Stimulated activated CD4-positive, alpha-beta T cell treated with anti-CD3 and anti-CD28 coated beads, TNF-alpha, amount 100 ng/mL, for 1 hour (primary cell): ENCODE measurements at places on chromosomes 6 and 20.

GRCh38 chr20:22490287-22491193 is 93.8 kb downstream of the FOXA2 start:
- no peak for DNase-seq

DNA sequence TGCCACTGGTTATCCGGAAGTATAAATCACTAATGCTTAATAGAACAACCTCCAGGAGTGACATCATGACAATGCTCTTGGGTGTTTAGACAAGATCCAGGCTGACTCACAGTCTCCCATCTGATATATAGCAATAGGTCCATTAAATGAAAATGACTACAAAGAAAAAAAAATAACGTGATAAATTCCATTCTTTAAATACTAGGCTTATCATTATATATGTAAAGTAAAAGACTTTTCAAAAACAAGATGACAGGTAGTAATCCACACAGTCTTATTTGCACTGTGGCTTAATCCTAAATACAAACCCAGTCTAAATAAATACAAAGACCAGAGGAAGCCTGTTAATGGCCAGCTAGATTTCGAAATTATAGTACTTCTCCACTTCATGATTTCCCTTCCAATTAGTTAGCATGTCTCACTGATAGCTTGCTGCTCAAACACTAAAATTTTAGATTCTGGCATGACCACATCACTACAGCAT is 149.1 kb upstream of the BEND3 start:
- DNase-seq = no peak

GRCh38 chr6:105058846-105059245 is 101.9 kb downstream of the LIN28B start:
- DNase-seq = no peak

DNA sequence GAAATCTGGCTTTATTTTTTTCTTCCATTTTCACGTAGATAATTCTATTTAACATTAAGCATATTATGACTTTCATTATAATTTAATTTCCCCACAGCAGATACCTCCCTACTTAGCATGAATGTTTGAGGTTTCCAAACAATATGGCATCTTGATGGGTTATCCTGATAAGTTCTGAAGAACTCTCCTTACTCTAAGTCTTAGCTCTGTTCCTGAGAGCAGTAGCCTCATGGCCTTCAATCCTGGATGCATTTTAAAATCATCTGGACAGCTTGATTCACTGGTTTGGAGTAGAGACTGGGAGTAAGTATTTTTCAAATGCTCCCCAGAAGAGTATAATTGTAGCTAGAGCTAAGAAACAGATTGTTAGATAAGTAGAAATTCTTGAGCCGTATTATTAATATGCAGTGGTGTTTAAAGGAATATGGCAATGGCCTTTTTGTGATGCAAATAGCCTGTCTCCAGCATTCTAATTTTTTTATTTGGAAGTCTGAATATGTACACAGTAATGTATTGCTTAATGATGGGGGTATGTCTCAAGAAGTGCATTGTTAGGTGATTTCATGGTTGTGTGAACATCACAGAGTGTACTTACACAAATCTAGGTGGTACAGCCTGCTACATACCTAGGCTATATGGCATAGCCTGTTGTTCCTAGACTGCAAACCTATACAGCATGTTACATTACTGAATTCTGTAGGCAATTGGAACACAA is 110.5 kb upstream of the EEF1E1 start:
- no peak for DNase-seq

DNA sequence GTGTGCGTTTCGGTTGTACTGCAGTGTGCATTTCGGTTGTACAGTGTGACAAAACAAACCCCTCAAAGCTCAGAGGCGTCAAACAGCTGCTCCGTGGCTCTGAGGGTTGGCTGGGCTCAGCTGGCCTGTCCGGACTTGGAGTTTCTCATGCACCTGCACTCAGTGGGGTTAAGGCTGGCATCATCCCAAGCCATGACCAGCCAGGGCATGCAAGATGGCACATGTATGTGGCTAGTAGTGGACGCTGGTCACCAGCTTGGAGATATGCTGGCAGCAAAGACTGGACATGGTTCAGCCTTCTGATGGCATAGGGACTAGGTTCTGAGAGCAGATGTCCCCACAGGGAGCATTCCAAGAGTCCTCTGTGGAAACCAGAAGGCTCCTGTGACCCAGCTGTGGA is 187.2 kb downstream of the CDH4 start:
- no peak for DNase-seq

DNA sequence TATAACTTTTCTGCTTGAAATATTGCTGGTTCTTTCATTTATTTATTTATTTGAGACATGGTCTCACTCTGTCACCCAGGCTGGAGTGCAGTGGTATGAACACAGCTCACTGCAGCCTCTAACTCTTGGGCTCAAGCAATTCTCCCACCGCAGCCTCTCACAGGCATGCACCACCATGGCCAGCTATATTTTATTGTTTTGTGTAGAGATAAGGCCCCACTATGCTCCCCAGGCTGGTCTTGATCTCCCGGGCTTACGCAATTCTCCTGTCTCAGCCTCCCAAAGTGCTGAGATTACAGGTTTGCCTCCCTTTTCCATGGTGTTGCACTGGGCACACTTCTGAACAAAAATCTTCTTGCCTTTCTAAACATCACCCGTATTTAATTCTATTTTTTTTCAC is 39.1 kb upstream of the RNGTT start:
- no peak for DNase-seq

DNA sequence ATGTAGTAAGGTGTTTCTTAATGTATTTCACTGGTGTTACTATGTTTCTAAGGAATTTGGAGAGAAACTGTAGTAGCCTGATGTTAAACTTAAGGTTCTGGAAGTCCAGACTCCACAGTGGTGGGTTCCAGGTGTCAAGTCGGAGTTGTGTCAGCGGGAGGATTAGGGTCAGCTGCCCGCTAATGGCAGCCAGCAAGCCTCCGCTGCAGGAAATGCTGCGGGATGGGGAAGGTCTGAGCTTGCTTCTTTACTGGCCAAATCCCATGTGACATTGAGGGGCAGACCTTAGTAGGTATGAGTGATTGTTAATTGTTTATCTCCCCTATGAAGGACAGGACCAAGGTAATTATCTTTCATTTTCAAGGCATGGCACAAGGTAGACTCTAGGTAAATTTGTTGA is 3.7 kb upstream of the ARID1B start:
- DNase-seq = no peak

DNA sequence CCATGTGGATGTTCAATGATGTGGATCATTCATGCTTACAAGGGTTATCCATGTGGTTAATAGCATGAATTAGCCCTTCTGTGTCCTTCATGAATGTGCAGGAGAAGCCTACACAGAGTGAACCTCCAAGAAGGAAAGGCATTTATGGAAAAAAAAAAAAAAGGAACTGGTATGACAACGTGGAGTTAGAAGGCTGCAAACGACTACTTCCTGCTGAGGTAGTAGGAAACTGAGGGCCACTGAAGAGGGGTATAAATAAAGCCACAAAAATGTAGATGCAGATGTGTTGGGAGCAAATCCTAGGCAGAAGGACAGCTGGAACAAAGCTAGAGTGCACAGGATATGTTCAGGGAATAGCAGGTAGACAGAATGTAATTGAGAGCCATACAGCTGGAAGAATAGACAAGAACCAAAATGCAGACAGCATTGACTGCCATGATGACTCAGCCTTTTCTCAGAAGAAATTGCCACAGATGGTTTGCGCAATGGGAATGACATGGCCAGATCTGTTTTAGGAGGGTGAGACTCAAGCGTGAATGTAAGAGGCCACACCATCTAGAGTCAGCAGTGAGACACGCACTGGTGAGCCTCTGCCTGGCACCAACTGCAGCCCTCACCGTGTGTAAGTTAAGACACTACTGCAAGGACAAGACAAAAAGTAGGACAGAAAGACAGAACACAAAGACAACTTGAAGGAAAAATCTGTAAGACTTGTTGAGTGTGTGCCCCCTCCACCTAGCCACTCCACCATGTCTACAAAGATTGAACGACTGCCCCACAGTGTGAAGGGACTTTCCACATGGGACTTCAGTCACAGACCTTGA is 79.8 kb downstream of the KIF13A start:
- DNase-seq = no peak

DNA sequence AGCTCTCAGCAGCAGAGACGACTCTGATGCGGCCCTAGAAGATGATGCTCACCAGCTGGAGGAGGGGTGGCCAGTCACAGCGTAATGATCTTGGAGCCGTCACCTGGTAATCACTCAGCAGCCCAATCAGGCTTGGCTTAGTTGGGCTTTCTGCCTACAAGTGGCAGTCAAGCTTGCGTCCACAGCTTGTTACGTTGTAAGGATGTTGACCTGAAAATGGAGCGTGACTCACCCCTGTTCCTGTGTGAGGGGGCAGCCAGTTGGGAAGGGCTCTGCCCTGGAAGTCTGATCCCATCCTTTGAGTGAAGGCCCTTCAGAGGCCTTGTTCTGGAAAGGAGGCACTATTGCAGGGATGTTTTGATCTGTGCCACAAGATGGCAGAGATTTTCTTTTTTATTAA is 49.8 kb downstream of the SPATA2 start:
- DNase-seq = no peak

DNA sequence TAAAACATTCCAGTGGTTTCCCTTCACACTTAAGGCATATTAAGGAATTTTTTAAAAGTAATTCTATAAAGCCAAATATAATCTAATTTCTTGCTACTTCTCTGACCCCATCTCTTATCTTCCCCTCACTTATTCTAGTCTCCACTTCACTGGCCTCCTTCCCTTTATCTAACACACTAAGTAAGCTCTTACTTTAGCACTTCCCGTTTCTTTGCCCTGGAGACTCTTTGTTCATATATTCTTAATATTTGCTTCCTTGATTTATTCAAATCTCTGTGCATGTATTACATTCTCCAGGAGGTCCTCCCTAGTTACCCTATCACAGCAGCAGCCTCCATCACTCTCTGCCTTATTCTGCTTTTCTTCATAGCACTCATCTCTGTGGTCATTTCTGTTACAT is 20.3 kb downstream of the GTPBP2 start:
- DNase-seq = no peak

DNA sequence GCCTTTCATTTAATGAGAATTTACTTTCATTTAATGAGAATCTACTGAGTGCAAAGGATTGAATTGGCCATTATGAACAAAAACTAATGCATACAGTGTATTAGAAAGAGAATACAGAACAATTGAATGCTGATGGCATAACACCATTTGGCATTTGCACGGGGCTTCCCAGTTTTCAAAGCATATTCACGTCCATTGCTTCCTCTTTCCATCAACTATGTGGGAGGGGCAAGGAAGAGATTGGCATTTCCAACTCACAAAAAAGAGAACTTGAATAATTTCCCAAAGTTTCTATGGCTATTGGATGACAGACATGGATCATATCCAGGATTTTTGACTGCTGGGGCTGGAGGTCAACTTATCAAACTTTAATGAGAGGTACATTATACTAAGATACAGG is 23.2 kb upstream of the ARG1 start:
- no peak for DNase-seq

DNA sequence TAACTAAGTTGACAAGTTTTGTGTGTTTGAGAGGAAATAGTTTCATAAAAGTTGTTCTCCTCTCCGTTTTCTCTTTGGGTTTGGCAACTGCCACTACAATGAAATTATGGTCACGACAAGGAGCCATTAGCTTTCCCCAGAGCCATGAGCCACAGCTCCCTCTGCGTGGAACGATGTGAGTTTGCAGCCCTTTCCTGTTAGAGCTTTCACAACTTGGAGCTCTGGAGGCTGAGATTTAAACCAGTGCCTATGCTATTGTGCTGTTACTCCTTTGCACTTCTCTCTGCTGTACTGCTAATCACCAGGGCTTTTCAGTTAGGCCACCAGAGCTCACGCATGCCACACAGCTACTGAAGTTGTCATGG is 29.3 kb upstream of the TXNDC5 start:
- no peak for DNase-seq
